Liver (tissue), 10 donors: ENCODE measurements at places on chromosomes 13 and 19. TPM values are rescaled to one million over a fixed set of nuclear protein-coding genes. Genes with fewer than 3 reads are reported as not detected.

OR7C1 gene
- total RNA-seq: not detected

FGF22 gene
- not detected for total RNA-seq

DNA sequence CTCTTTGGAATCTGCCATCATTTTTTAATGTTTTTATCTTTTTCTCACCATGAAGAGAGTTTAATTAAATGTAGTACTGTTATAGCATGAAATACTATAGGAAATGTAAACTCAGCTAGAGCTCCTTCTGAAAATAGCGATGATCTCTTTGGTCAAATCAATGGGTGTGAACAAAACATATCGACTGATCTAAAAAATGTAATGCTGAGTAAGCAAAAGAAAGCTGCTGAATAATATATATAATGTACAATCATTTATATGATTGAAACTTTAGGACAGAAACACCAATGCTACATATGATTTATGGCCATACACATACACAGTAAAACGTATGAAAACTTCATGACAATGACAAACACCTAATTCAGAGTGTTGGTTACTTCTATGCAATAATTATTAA is 150.8 kb upstream of the TUBA3C start:
- DNase-seq: no peak

DNA sequence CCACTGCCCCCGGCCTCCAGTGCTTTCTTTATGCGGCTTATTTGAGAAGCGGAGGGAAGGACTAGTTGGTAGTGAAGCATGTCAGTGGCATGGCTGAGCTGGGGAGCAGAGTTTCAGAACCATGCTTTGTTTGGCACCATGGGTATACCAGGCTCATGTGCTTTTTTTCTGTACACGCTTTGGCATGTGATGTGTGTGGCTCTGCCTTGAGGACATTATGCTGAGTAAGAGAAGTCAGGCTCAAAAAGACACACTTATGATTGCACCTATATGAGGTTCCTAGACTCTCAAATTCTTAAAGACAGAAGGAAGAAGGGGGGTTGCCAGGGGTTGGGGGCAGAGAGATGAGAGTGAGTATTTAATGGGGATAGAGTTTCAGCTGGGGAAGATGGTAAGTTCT is 21.3 kb downstream of the GATAD2A start:
- no peak for DNase-seq

GRCh38 chr13:97212601-97213040 is 9.5 kb upstream of the MBNL2 start:
- DNase-seq: no peak

GRCh38 chr13:23086968-23087623 is 93.7 kb upstream of the SGCG start:
- no peak for DNase-seq

NOVA2 gene
- total RNA-seq: 0.47 TPM

TICAM1 gene
- 4.6 TPM for total RNA-seq
